ENCODE measurements at places on chromosomes 1 and 21. TPM values are rescaled to one million over a fixed set of nuclear protein-coding genes. Genes with fewer than 3 reads are reported as not detected.

DNA sequence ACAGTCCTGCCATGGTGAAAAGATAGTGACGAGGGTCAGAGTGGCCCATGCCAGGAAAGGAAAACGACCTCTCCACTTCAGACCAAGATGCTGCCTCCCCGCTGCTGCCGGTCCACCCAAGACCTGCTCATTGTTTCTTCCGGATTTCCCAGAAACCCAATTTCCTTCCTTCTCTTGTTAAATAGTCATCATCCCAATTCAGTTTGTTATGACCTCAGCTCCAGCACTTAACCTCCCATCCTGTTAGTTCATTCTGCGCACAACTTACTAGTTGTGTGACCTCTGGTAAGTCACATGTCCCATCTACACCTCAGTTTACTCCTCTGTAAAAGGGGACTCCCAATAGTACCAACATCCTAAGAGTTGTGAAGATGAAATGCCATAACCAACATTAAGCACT is 29.9 kb upstream of the PPP1R15B start:
- DNase-seq: no peak

- no peak for DNase-seq
Measured at GRCh38 chr1:198764748-198765147, 125.9 kb downstream of the PTPRC start.

GRCh38 chr1:4449972-4450371 is 204.4 kb upstream of the AJAP1 start:
- DNase-seq: no peak

DNA sequence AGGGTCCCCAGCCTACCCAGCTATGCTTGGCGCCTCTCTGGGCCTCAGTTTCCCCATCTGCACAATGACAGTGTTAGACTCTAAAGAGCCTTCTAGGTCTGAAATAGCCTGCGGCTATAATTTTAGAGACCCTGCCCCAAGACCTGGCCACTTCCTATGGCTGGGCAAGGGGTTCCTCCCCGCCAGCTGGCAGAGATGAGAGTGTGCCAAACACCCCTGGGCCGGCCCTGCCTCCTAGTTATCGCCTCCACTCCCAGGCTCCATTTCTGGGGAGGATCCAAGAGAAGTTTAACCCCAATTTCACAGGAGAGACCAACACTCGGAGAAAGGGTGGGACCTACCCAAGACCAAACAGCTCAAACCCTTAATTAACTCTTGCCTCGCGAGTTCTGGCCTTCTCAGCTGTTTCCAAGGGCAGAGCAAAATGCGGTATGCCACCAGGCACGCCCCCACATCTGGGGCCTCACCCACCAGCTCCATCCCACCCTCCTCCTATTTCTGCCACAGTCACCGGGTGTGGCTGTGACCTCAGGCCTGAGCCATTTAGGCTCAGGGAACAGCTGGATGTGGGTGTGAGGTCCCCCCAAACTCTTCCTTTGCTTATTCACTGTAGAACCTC is 35.7 kb downstream of the TTC39A start:
- DNase-seq: peak; percentile 74

- DNase-seq: no peak
Measured at GRCh38 chr21:15564907-15565306, 164.9 kb upstream of the USP25 start.

DNA sequence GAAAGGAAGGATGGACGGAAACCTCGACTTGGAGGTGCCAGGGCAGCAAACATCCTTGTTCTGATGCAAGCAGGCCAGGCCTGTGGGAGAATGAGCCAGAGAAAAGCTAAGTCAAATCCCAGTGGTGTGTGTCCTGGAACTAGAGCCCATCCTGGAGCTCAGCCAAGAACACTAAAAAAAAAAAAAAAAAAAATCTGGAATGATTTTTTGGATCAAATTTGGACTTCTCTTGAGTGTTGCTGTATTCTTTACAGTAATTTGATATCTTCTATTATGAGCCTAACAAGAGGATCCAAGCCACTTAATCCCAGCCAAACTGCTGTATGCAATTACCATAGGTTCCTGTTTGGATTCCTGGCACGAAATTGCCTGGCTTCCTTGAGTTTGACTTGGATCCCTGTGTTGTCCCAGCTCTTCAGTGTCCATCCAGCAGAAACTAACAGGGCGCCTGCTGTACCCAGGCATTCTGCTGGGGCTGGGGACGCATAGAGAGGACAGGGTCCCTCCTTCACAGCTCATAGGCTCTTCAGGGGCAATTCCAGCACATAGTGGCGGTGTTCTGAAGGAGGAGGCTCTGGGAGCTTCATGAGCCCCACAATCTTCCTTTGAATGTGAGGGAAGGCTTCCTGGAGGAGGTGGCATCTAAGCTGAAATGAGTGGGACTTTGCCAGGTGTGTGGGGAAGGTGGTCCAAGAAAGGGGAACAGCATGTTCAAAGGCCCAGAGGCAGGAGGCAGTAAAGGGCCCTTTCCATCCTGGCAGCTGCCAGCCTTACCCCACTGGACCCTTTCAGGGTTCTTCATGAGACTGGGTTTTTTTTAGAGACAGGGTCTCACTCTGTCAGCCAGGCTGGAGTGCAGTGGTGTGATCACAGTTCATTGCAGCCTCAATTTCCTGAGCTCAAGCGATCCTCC is 24.7 kb downstream of the EPHX1 start:
- no peak for DNase-seq

DNA sequence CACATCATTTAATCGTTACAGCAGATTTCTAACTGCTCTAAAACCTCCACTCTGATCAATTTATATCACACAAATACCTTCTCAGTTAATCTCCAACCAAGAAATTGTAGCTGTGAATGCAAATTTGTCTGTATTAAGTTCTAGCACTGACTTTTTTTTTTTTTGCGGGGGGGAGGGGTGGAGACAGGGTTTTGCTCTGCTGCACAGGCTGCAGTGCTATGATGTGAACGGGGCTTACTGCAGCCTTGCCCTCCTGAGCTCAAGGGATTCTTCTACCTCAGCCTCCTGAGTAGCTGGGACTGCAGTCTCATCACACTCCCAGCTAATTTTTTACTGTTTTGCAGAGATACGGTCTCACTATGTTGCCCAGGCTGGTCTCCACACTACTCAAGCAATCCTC is 163.6 kb downstream of the RERE start:
- DNase-seq: no peak

GRCh38 chr1:15011661-15012060 is 141.9 kb upstream of the TMEM51 start:
- DNase-seq: no peak

GRCh38 chr1:234912548-234913277 is 215.9 kb downstream of the TOMM20 start:
- no peak for DNase-seq

TMEM61 gene
- total RNA-seq: 4.3 TPM

SH2D5 gene
- total RNA-seq: 1.0 TPM

OR14I1 gene
- not detected for total RNA-seq

SPRR2E gene
- 222 TPM for total RNA-seq
